ENCODE measurements at places on chromosomes 16 and 17.

DNA sequence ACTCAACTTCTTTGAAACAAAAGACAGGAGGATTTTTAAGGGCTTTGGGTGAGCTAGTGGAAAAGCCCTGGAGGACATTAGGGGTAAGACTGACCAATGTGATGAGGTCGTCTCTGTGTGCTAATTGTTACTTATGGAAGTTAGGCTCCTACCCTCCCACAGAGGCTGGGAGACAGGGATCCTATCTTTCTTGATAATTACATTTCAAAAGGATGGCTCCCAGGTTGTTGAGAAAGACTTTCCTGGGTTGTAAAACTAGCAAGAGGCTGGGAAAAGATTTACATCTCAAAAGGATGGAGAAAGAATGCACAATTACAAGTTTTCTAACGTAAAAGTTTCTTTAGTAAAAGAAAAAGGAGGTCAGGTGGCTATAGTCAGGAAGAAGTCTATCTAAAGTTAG is 605.8 kb upstream of the GOT2 start:
- H3K4me3 ChIP-seq, result no peak overlapping the region
- H3K4me1 ChIP-seq, result no peaks in the 10 kb centered on the region
- no peak for DNase-seq
- H3K27me3 ChIP-seq, result no peaks in the 10 kb centered on the region
- no peaks in the 10 kb centered on the region for H3K36me3 ChIP-seq

DNA sequence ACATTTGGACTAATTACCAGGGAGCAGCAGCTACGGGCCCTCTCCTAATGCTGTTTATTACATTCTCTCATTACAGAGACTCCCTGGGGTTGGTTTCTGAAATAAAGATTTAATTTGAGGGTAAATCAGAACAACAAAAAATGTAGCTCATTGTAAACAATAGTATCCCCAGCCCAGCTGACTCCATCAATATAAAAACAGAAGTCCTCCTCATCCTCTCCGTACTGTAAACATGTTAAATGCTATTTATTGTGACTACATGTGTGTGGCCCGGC is 670.4 kb downstream of the TOX3 start:
- no peak for DNase-seq
- H3K4me1 ChIP-seq, result peaks cover 62% of the 10 kb centered on the region
- no peaks in the 10 kb centered on the region for H3K36me3 ChIP-seq
- no peak overlapping the region for H3K27ac ChIP-seq
- H3K27me3 ChIP-seq, result no peaks in the 10 kb centered on the region

DNA sequence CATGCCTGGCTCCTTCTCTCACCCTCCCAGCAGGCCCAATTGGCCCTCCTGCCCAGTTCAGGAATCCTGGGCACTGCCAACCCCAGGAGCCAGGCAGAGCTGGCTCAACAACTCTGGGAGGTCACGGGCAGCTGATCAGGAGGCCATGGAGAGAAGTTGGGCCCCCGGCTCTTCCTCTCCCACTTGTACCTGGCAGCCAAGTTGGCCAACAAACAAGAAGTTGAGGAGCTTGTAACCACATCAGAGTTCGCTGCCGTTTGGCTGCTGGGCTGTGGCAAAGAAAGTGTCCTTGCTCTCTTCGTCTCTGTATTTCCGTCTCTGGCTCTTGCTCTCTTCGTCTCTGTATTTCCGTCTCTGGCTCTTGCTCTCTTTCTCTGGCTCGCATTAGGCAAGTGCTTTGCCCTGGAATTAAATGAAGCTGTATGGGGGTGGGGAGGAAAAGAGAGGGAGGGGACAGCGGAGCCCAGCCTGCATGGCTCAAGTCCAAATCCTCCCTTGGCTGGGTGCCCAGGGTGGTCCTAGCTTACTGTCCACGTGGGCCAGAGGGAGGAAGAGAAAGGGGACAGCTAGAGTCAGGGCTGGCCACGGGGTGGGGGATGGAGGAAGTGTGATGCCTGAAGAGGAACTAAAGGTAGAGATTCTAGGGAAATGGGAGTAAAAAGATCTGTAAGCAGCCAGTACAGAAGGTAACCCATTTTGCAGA is 7.8 kb upstream of the TMEM132E start:
- no peaks in the 10 kb centered on the region for H3K4me1 ChIP-seq
- H3K27ac ChIP-seq, result no peak overlapping the region
- no peak overlapping the region for H3K4me3 ChIP-seq
- no peak for DNase-seq
- peaks cover 6% of the 10 kb centered on the region for H3K27me3 ChIP-seq

- peaks cover 8% of the 10 kb centered on the region for H3K36me3 ChIP-seq
- H3K27ac ChIP-seq, result no peak overlapping the region
- no peak overlapping the region for H3K4me3 ChIP-seq
- no peaks in the 10 kb centered on the region for H3K4me1 ChIP-seq
- H3K27me3 ChIP-seq, result no peaks in the 10 kb centered on the region
- DNase-seq, result no peak
Observed at GRCh38 chr17:1870592-1870991, 40.8 kb downstream of the RPA1 start.

- DNase-seq, result peak; percentile 68
- H3K4me1 ChIP-seq, result peaks cover 80% of the 10 kb centered on the region
- peaks cover 41% of the 10 kb centered on the region for H3K36me3 ChIP-seq
- no peaks in the 10 kb centered on the region for H3K27me3 ChIP-seq
Observed at GRCh38 chr16:20865420-20866131, 34.6 kb downstream of the DCUN1D3 start.

- H3K4me1 ChIP-seq, result no peaks in the 10 kb centered on the region
- no peak overlapping the region for H3K27ac ChIP-seq
- peaks cover 9% of the 10 kb centered on the region for H3K27me3 ChIP-seq
- H3K4me3 ChIP-seq, result no peak overlapping the region
Observed at GRCh38 chr16:2949705-2950352, 14.2 kb upstream of the KREMEN2 start.

GRCh38 chr17:43917348-43918025 is 10.2 kb upstream of the MPP2 start:
- H3K27me3 ChIP-seq, result peaks cover 25% of the 10 kb centered on the region
- no peak for DNase-seq
- H3K4me1 ChIP-seq, result no peaks in the 10 kb centered on the region
- no peaks in the 10 kb centered on the region for H3K36me3 ChIP-seq

DNA sequence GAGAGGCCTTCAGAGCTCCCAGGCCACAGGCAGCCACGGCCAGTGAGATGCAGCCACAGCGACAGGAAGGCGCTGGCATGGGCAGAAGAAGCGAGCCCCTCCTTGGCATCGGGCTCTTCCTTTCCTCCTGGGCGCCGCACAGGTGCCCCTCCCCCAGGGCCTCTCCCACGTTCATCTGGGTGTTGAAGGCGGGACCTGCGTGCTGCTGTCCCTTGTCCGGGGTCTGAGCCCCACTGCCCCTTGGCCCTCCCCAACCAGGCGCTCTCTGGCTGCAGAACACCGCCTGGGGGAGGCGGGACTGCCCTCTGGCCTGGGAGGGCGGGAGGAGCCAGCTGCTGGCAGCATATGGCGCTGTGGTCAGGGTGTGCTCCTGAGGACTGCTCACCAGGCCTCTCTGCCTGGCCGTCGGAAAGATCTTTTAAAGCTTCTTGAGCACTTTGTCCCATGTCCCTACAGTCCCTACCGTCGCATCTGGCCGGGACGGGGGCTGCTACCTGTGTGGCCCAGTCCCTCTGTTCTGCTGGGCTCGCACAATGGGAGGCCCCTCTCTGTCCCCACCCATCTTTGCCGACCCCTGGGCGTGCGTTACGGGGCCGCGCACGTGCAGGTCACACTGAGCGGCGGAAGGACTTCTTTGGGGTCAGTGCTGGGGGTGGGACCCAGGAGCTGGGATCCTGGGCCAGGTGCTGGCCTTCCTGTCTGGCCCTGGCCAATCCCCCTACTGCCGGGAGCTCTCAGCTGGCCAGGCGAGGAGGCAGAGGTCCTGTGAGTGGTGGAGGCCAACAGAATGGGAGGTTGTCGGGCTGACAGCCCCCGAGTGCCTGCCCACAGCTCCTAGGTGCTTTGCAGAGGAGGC is 1.7 kb downstream of the SLC25A10 start:
- peak overlapping the region; percentile 92 for H3K4me3 ChIP-seq
- no peak for DNase-seq
- peaks cover 25% of the 10 kb centered on the region for H3K4me1 ChIP-seq
- H3K27ac ChIP-seq, result no peak overlapping the region
- H3K27me3 ChIP-seq, result peaks cover 6% of the 10 kb centered on the region

- H3K36me3 ChIP-seq, result peaks cover 5% of the 10 kb centered on the region
- DNase-seq, result no peak
- H3K27me3 ChIP-seq, result peaks cover 2% of the 10 kb centered on the region
- H3K4me1 ChIP-seq, result peaks cover 14% of the 10 kb centered on the region
- no peak overlapping the region for H3K27ac ChIP-seq
- no peak overlapping the region for H3K4me3 ChIP-seq
Observed at GRCh38 chr17:2346475-2346874, 9.2 kb downstream of the SGSM2 start.

DNA sequence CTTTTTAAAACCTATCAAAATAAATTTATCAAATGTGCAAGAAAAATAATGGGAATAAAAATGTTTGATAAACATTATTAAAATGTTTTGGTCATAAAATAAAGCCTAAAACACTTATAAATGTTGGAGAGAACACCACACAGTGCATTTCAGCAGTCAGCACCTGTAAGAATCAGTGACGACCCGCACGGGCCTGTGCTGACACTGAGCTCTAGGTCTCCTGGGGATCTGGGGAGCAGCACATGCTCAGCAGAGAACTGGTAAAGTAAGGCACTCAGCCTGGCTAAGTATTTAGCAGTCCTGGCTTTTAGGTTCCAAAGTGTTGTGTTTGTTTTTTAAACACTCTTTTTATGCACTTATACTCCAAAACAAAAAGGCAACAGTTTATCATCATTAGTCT is 46.9 kb downstream of the HELZ start:
- H3K4me1 ChIP-seq, result peaks cover 26% of the 10 kb centered on the region
- H3K36me3 ChIP-seq, result peaks cover 41% of the 10 kb centered on the region
- H3K27me3 ChIP-seq, result no peaks in the 10 kb centered on the region
- DNase-seq, result no peak

DNA sequence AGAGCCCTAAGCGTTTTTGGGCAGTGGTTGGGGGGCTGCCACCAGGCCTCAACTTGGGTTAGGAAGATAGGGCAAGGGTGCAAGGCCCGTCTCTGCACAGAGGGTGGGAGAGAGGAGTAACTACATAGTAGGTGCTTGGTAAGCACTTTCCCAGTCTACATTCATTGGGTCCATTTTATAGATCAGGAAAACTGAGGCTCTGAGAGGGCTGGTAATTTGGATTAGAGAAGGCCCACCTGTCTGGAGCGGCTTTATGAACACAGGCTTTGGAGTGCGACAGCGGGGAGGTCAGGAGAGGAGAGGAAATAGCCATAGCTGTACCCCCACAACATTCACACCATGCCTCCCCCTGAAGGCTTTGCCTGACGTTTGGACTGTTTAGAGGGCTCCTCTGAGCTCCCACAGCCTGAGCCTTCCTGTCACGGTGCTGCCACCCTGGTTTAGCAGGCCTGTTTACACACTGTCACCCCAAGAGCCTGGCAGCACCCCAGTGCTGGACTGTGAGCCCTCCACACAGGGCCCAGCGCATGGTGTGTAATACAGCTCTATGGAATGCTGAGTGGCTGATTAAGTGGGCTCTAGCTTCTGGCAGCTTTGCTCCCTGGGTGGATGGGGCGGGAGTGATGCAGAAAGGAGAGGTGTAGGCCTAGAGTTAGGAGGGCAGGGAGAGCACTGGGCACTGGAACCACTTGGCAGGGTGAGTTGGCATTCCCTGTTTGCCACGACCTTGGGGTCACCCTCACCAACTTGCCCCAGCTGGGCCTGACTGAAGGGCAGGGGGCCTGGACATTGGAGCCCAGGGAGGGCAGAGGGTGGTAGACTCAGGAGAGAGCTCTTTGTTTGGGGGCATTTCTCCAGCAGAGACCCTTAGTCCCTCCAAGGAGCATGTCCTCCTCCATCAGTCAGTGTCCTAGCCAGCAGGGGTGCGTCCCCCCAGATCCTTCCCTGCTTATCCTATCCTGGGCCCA is 73.7 kb downstream of the RAI1 start:
- no peak overlapping the region for H3K4me3 ChIP-seq
- H3K27me3 ChIP-seq, result peaks cover under 1% of the 10 kb centered on the region
- no peak overlapping the region for H3K27ac ChIP-seq
- DNase-seq, result no peak
- no peaks in the 10 kb centered on the region for H3K36me3 ChIP-seq

DNA sequence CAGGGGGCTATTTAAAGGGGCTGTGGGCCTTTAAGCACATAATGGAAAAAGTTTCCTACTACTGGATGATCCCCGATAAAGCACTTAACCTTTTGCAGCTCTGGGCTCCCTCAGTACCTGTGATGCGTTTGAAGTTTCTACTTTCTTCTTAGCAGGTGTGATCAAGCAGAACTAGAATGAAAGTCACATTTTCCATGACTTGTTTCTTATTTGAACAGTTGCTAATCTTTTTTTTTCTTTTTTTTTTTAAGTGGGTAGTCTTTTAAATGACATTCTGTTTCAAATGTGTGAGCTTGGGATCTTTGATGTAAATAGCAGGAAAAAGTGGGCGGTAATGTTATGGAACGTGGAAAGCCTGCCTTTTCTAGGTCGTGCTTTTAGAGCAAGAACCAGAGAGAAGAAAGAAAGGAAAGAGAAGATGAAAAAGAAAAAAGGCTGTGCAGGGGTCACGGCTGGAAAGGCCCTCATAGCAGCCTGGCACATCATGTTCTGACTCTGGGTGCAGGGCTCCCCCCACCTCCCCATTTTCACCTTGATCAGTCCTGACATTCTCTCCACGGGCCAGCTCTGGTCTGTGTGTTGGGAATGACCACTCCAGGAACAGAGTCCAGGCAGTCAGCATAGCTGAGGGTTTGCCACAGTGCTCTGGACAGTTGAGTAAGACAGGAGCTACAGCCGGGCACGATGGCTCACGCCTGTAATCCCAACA is 150.6 kb downstream of the CLEC16A start:
- H3K4me3 ChIP-seq, result peak overlapping the region; percentile 3
- H3K4me1 ChIP-seq, result peaks cover 54% of the 10 kb centered on the region
- no peaks in the 10 kb centered on the region for H3K27me3 ChIP-seq
- no peak for DNase-seq

GRCh38 chr17:61833536-61834193 is 29.7 kb downstream of the BRIP1 start:
- peaks cover 21% of the 10 kb centered on the region for H3K4me1 ChIP-seq
- H3K27ac ChIP-seq, result peak overlapping the region; percentile 21
- peaks cover 18% of the 10 kb centered on the region for H3K36me3 ChIP-seq
- peak; percentile 84 for DNase-seq
- peaks cover 2% of the 10 kb centered on the region for H3K27me3 ChIP-seq
- no peak overlapping the region for H3K4me3 ChIP-seq

- peaks cover 1% of the 10 kb centered on the region for H3K27me3 ChIP-seq
- H3K4me1 ChIP-seq, result peaks cover 30% of the 10 kb centered on the region
- peaks cover 10% of the 10 kb centered on the region for H3K36me3 ChIP-seq
- no peak for DNase-seq
- no peak overlapping the region for H3K27ac ChIP-seq
- no peak overlapping the region for H3K4me3 ChIP-seq
Observed at GRCh38 chr17:38434178-38434665, 6.0 kb downstream of the ARHGAP23 start.

GRCh38 chr16:20798364-20798763 is 7.9 kb downstream of the ERI2 start:
- no peaks in the 10 kb centered on the region for H3K27me3 ChIP-seq
- H3K27ac ChIP-seq, result no peak overlapping the region
- peaks cover 10% of the 10 kb centered on the region for H3K36me3 ChIP-seq
- peaks cover 4% of the 10 kb centered on the region for H3K4me1 ChIP-seq
- DNase-seq, result no peak

GRCh38 chr17:62971853-62972252 is 5.8 kb downstream of the TANC2 start:
- DNase-seq, result no peak
- peaks cover 3% of the 10 kb centered on the region for H3K27me3 ChIP-seq
- no peak overlapping the region for H3K27ac ChIP-seq
- peaks cover 23% of the 10 kb centered on the region for H3K36me3 ChIP-seq
- peaks cover 61% of the 10 kb centered on the region for H3K4me1 ChIP-seq
- H3K4me3 ChIP-seq, result no peak overlapping the region

Measured in HFFc6 (cell line).